Stimulated activated CD8-positive, alpha-beta memory T cell treated with anti-CD3 and anti-CD28 coated beads, Interleukin-2, amount 100 ng/mL, for 1 hour (primary cell): ENCODE measurements at places on chromosomes 11 and 22.

DNA sequence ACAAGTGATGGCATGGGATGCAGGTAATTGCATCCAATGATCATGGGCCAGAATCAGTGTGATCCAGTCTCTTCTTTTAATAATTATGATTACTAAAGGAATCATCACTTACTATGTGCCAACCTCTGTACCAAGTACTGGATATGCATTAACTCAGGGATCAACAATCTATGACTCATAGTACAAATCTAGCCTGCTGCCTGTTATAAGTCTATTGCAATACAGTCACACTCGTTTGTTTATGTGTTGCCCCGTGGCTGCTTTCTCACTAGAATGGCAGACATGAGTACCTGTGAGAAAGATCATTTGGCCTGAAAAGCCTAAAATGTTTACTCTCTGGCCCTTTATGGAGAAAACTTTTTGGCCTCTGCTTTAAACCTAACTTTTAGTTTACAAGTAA is 45.0 kb downstream of the OR6Q1 start:
- DNase-seq: no peak

DNA sequence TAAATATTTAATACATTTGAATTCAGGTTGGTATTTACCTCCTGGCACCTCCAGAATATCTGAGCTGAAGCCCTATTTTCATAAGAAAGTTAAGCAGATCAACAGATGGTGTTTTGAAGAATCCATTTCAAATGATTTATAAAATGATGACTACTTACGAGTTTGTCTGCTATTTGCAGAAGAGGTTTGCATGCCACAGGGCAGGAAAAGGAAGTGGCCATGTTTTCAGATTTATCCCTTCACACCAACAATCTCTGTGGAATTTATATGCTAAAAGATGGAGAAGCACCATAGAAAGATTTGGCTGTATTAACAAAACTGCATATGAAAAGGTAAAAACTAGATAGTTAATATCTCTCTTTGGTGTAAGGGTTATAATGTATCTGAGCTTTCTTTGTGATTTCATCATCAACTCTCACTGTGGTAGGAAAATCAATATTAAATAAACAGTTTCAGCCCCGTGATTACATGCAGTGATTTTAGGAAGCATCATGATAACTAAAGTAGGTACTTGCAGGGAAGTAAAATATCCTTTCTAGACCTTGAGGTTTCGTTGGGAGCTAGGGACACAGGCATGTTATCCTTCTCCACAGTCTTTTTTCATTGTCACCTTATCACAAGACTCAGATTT is 2.6 kb downstream of the BMAL1 start:
- no peak for DNase-seq

GRCh38 chr11:74689666-74690065 is 41.6 kb downstream of the CHRDL2 start:
- DNase-seq: no peak

DNA sequence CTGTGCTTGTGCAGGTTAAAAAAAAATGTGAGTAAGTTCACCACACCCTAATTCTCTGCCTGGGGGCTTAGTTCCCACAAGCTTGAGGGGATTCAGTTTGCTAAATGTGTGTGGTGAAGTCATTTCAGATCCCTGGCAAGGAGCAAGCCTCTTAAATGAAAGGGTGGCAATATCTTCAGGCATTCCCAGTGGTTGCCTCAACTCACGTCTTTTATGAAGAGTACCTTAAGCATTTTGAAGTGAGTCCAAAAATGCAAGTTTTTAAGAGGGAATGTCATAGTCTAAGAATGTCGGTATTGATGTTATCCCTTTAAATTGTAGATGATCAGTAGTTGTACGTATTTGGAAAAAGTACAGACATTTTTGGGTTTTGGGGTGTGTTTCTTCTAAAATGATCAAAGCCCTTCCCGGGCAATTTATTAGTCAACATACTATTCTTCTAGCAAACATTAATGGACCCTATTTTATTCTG is 4.9 kb downstream of the TCP11L1 start:
- no peak for DNase-seq

GRCh38 chr11:67610302-67610868 is 3.6 kb downstream of the NDUFV1 start:
- DNase-seq: no peak

GRCh38 chr11:1000357-1001278 is 35.9 kb downstream of the MUC6 start:
- DNase-seq: no peak

DNA sequence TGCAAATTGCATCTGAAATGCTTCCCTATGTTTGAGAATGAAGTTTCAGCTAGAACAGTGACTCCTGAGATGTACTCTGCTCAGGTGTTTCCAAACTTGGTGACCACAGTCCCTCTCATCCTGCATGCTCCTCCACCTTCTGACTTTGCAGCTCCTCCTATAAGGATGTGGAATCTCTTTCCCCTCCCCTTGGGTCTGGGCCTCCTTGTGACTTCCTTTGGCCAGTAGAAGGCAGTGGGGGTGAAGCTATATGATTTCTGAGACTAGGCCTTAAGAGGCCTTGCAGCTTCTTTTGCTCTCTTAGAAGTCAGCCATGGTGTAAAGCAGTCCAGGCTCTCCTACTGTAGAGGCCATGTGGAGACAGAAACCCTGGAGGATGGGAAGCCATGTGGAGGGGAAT is 50.7 kb downstream of the CSF2RB start:
- no peak for DNase-seq

DNA sequence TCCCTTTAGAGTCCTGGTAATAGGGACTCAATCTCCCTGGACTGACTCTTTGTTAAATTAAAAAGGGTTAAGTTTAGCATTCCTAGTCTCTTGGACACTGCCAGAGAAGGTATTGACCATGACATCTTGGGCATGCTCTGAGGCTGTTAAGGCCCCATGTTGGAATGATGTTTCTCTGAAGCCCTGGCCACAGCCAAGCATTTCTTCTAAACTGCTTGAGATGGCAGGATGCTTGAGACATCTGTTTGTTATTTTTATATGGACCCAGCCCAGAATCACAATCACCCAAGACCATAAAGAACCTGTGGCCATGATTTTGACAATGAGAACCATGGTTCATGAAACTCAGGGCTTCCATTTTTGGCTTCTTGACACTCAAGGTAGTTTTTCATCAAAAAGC is 5.5 kb upstream of the ANKK1 start:
- no peak for DNase-seq

GRCh38 chr11:120413480-120413879 is 77.3 kb downstream of the ARHGEF12 start:
- DNase-seq: no peak

GRCh38 chr22:19554834-19555404 is 30.7 kb upstream of the CLDN5 start:
- no peak for DNase-seq

DNA sequence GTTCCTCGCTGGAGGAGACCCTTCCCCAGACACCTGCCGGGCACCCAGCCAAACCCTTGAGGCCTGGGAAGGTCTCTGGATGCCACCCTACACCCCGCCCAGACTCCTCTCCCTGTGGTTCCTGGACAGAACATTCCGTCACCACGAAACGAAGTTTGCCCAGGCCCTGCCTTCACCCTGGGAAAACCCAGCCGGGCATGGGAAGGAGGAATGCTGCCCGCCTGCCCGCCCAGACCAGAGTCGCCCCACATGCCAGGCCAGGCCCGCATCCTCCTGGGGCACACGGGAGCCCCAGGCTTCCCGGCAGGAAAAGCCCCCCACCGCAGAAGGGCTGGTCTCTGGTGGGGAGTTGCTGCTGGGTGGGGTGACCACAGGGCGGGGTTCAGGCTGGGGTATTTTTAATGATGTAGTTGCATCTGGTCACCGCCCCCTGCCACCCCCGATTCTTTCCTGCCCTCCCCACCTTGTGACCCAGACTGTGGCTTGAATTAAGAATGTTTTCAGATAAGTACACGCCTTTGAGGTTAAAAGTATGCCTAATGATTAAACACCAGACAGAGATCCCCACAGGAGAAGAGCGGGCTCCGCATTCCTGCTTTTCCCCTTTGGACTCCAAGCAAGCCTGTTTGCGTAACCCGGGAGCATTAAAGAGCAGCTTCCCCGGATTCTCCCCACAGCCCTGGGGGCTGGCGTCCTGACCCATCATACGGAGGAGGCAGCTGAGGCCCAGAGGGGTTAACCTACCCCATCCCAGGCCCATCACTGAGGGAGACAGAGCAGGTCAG is 44.6 kb upstream of the PPARA start:
- DNase-seq: no peak

DNA sequence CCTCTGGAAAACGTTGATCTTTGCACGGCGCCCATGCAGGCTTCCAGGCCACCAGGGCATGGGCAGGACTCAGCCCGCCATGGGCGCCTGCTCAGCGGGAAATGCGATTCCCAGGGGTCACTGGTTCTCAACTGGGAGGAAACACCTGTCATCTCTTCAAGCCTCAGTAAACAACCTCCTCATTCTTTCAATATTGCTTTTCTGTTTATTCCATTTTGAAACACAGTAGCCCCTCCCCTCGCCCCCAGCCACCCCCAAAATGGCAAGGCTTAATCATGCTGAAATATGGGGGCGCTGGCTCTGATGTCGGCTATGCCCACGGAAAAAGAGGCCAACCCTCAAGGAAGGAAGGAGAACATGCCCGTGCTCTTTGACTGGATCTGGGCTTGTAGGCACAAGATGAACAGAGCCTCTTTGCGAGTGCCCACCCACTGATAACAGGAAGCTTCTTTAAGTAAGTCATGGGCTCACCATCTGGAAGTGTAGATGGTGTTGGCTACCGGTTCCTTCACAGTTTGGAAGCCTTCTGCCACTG is 594 bp upstream of the POU2AF1 start:
- DNase-seq: no peak

GRCh38 chr11:47215366-47215910 is 664 bp downstream of the DDB2 start:
- no peak for DNase-seq

DNA sequence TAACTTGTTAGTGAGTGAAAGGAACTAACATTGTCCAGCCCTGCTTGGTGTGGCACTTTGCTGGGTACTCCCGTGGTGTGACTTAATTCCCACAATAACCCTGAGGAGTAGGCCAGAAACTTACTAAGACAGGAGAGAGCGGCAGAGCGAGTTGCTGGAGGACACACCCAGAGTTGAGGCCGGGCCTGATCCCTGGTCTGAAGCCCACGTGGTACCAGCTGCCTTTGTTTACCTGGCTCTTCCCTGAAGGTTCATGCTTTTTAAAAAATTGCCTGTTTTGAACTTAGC is 594 bp downstream of the MPST start:
- DNase-seq: no peak

- no peak for DNase-seq
These were observed 7.8 kb upstream of the MS4A1 start for GRCh38 chr11:60447846-60448245.

- no peak for DNase-seq
These were observed 43.8 kb upstream of the API5 start for GRCh38 chr11:43267856-43268580.

DNA sequence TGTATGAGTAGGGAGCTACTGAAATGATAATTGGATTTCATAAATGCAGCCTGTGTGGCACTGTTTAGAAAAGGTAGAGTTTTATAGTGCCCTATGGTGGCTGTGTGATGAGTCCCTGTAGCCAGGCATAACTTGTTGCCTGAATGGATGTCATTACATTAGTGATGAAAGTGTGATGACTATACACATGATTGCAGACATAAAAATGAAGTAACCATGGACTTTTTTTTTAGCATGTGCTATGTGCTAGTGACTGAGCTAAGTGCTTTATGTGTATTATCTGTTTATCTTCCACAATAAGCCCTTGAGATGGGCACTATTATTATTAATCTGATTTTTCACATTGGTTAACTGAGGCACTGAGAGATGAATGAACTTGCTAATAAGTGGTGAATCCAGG is 13.5 kb upstream of the GRAMD1B start:
- DNase-seq: no peak

DNA sequence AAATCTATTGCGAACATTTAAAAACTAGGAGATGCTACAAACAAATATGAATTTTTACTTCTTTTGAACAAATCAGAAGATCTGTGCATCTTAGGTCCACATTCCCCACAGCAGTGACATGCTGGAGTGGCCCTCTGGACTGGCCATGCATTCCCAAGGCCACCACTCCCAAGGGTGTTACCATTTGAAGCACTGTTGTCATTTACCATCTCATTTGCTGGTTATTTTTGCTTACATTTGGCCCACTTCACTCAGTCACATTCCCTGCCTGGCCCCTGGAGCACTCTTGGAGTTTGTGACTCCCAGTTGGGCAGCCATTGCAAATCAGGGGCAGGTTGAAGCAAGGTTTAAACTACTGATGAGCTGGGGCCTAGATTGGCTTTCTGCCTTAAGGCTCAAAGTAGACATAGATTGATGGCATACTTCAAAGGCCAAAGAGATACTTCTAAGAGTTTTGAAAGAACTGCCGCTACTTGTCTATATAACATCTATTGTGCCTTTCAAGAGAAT is 8.5 kb upstream of the ZNRF3 start:
- DNase-seq: no peak

GRCh38 chr11:36041988-36042611 is 98.2 kb downstream of the LDLRAD3 start:
- no peak for DNase-seq

DNA sequence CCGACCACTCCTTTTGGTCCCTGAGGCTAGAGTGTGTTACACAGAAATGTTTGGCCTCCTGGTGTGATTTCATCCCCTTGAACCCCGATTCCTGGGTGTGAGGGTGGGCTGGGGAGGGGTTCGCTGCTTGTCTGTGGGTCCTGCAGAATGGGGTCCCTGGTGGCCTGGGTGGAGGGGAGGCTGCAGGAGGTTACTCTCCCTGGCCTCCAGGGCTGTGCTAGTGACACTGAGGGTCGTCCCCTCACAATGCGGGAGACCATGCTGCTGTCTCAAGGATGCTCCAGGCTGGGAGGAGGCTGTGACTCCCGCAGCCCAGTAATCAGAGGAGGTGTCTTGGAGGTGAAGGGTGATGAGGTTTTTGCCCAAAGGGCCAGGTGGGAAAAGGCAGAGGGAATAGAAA is 17.0 kb upstream of the OMP start:
- DNase-seq: no peak

GRCh38 chr11:66476841-66477251 is 3.4 kb upstream of the DPP3 start:
- no peak for DNase-seq

DNA sequence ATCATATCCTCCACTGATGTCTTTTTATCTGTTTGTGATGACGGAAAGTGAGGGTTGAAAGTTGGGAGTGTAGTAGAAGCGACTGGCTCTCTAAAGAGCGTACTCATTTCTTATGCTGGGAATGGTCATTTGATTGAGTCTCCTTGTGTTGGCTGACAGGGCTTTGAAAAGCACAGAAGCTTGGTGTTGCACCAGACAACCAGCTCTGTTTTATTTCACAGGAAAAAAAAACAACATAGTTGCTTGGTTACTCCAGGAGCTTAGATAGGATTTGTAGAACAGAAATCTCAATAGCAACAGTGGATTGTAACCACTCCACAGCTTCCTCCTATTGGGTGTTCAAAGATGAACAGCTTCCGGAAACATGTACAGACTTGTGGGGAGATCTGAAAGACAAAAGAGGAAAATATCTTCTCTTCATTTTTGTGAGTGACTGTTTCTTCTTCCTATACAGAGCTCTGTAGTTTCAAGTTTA is 2.7 kb downstream of the RBM14 start:
- DNase-seq: no peak
